Stimulated activated CD4-positive, alpha-beta T cell treated with anti-CD3 and anti-CD28 coated beads, TNF-alpha, amount 100 ng/mL, for 1 hour (primary cell): ENCODE measurements at places on chromosomes 12 and 14.

DNA sequence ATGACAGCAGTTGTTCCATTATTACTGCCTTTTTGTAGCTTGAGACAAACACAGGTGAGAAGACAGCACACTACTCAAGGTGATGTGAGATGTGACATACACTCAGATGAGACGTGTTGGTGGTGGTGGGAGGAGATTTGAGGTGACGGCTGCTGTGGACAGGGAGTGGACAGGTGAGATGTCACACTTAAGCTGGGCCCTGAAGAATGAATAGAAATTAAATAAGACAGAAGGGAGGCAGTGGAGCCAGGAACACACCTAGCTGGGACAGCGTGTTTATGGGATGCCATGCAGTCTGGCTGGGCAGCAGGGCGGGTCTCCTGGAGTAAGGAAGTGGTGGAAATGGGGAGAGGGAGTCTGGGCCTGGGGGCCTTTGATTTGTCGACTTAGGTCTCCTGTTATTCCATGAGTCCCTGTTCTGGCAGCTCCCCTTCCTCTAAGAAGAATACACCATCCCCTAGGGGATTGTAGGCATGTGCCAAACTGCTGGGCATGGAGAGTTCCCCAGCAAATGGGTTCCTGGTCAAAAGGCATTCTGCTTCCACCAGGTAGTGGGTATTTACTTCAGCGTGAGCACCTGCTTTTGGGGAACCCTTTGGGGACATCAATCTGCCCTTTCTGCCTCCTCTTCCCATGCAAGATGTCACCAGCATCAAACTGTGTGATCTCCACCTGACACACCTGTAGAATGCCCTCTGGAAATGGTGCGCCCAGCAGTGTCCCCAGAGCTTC is 71.2 kb upstream of the ESRRB start:
- DNase-seq, result no peak

DNA sequence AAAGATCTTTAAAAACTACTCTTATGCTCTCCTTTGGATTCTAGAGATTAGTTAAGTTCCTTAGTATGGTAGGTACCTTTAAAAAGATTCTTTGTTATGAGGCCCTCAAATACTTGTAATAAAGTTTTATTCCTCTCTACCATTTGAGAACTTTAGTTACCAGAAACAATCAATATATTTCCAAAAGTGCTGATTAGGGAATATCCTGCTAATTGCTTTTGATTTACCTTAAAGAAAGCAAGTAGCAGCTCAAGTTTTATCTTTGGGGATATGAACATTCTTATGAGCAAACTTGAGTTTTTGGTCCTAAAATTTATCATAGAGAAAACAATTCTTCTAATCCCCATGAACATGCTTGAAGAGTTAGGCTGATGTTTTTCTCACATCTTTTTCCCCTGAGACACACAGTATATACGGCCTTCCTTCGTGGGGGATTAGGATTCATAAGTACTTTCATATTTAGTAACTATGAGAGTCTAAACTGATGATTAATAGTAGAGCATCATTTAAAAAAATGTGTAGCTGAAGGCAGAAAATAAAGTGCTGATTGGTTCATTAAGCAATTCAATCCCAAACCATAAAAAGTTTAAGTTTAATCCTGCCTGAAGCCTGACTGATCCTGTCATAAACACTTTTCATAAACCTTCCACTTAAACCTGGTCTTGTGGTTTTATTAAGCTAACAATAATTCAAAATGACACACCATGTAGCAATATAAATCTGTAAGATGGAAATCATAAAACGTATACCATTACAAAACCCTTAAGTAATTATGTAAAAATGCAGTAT is 380.5 kb upstream of the FBXO33 start:
- no peak for DNase-seq

GRCh38 chr12:53591301-53592206 is 34.6 kb downstream of the ATF7 start:
- no peak for DNase-seq

DNA sequence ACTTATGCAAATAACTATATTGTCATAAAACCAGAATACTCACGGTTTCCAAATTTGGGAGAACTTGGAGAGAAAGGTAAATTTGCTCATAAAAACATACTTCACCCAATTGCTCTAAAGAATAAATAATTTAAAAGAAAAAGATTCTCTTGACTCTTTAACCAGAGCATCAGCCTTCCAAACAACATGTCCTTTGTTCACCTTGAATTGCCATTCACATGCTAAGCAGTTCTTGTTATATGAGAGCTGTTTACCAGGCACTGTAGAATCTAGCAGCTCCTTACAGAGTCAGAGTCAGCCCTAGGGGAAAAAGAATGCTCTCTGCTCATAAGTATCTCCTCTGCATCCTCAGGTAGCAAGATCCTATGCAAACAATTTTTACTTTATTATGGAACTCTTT is 10.2 kb downstream of the SLCO1A2 start:
- no peak for DNase-seq
